ENCODE measurements at places on chromosomes 4 and X.

DNA sequence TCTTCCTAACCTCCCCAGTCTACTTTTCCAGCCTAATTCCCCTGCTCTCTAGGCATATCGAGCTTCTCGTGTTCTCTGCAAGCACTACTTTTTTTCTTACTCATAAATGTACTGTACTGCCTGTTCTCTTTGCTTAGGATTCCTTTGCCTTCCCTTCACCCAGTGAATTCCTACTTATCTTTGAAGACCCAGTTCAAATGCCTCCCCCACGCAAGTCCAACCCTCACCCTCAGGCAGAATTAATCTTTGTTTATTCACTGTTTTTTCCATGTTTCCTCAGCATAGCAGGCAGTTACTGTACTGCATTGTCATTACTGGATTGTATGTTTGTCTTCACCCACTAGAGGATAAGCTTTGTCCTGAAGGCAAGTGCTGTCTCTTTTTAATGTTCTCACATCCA, 287.7 kb downstream of the BMPR1B start:
- DNase-seq = no peak

DNA sequence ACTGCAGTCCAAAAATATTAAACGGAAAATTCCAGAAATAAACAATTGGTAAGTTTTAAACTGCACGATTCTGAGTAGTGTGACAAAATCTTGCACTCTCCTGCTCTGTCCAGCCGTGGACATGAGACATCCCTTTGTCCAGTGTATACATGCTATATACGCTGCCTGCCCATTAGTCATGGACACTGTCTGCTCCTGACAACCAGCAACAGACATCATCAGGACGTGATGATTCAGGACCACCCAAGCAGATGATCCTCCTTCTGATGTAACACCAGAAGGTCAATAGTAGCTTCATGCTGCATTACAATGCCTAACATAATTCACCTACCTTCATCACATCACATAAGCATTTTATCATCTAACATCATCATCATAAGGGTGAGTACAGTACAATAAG, 36.3 kb downstream of the ATRX start:
- DNase-seq = no peak

DNA sequence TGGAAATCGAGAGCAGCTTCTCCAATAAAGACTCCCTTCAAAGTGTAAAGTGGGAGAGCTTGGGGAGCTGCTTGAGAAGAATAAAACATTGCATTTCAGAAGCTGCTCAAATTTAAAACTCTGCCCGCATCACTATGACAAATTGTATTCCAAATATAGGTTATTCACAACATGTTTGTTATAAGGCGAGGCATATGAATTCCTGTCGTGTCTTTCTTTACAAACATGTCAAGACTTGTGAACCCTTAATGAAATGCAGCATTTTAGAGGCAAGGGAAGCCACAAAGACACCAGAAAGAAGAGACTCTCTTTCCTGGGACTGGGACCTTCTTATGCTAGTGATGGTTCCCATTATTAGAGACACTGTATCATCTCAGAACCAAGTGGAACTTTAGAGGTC, 311.2 kb downstream of the DHX15 start:
- no peak for DNase-seq

DNA sequence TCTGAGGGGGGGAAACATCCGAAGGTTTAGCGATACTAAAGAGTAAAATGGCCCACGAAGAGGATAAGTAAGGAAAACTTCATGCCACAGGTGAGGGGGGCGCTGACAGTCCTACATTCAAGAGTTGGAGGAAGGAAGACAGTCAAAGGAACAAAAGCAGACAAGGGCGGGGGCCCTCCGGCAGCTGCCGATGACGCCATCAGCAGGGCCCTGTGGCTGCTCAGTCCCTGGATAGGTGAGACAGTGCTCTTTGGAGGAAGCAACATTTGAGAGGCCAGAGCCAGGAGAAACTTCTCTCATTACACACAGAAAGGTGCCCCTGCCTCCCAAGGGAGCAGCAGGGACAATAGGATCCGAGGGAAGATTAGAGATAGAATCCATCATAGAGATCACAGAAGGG, 41.5 kb downstream of the RAB40AL start:
- no peak for DNase-seq

GRCh38 chr4:43296946-43297528, 404.5 kb downstream of the GRXCR1 start:
- no peak for DNase-seq

- no peak for DNase-seq
Measured at GRCh38 chr4:13523591-13524503, 20.5 kb downstream of the NKX3-2 start.

DNA sequence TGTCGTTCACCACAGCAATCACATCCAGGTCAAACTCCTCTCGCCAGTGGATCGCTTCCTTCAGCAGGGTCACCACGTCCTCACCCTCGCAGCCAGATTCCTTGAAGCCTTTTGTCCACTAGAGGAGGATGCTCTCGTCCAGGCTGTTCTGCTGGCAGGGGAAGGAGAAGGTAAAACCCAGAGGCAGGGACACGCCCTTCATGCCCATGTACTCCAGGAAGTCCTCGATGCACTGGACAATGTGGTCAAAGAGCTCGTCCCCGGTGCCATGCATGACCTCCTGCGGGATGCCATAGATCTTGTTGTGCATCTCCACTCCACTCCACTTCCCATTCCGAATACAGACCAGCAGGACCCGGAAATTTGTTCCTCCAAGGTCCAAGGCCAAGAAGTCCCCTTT, 152.4 kb downstream of the TENT5D start:
- DNase-seq = no peak

- DNase-seq = no peak
Measured at GRCh38 chr4:53712408-53713020, 121.2 kb upstream of the LNX1 start.

- no peak for DNase-seq
Measured at GRCh38 chrX:152901816-152902501, 4.1 kb downstream of the ZNF185 start.

DNA sequence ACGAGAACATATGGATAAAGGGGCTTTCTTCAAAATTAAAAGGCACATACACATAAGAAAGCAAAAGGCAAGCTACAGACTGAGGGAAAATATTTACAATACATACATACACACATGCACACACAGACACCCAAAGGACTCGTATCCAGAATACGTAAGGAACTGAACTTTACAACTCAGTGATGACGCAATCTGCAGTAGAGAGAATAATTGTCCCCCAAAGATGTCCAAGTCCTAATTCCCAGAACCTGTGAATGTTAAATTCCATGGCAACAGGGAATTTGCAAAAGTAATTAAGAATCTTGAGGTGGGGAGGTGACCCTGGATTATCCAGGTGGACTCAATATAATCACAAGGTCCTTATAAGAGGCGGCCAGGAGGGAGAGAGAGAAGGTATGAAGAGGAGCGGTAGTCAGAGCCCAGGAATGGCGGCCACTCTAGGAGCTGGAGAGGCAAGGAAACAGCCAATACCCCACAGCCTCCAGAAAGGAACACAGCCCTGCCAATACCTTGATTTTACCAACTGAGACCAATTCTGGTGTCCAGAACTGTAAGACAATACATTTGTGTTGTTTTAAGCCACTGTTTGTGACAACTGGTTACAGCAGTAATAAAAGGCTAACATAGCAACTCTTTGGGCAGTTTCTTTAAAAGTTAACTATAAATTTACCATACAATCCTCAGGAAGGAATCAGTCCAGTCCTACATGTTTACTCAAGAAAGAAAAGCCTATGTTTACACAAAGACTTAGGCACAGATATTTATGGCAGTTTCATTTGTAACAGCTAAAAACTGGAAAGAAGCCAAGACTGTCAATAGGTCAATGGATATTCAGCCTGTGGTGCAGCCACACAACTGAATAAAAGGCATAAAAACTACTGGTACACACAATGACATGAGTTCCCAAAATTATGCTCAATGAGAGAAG, 27.3 kb upstream of the STS start:
- DNase-seq = no peak

- DNase-seq = no peak
Measured at GRCh38 chrX:40314070-40314469, 216.3 kb upstream of the BCOR start.

GRCh38 chrX:139815771-139816170, 107.8 kb upstream of the MCF2 start:
- no peak for DNase-seq

DNA sequence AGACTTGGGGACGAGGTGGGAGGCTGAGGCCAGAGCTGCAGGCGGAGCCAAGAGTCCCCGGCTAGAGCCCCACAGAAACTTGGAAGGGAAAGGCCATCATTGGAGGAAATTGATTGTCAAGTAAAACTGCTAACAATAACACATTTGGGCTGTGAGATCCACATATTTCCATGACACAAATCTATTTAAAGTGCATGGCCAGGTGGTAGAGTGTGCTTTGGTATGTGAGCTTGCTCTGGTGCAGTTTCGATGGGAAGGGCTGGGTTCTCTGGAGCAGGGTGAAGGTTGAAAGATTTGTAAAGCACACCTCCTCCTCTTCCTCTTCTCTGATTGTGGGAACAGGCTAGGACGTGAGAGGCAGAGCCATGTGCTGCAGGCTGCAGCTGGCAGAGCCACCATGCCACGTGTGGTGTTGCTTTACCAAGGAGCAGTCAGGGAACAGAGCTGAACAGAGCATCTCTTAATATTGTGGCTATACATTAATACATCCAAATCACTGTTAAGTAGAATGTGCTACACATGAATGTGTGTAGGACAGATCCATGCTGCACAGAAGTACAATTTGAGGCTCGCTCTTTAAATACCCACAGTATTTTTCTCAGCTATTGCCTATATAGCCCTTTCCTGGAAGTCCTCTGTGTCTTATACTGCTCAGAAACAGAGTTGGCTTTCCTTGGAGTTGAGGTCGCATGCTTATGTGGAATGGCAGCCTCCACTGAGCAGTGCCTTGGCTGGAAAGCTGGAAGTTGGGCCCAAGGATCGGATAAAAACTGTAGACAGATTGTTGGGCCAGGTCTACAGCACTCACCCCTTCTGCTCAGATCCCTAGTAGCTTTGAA, 37.7 kb downstream of the FHDC1 start:
- no peak for DNase-seq

GRCh38 chr4:145878501-145879435, 59.9 kb downstream of the ZNF827 start:
- no peak for DNase-seq

GRCh38 chrX:7147978-7148854, at the start of gene PUDP:
Gene PUDP, minus strand, starts transcription at chrX:7148153. Its CDS starts 40 bp downstream, at chrX:7148113.
- DNase-seq = peak; percentile 74

DNA sequence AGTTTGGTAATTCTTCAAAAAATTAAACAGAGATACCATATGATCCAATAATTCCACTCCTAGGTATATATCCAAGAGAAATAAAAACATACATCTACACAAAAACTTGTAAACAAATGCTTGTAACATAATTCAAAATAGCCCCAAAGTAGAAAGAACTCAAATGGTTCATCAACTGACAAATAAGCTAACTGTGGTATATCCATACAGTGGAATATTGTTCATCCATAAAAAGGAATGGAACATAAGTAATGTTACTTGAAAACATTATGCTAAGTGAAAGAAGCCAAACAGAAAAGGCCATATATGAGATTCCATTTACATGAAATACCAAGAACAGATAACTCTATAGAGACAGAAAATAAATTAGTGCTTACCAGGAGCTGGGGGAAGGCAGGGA, 13.4 kb downstream of the RBBP7 start:
- DNase-seq = no peak

DNA sequence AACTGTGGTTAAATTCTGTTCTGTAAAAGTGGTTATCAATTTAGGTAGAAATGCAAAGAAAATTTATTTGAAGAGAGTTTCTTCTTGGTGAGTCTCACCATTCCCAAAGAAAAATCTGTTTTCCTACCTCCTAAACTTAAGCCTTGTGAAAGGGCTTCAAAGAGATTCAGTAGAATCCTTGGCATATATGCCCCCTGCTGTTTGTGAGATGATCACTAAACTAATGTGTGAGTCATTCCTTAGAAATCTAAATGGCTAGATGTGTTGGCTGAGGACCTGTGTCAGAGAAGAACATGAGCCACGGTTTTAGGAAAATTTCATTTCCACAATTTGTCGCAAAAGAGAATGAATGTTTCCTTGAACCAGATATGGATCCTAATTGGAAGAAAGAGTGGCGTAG, 260.9 kb downstream of the SLC7A11 start:
- DNase-seq = no peak

GRCh38 chr4:156677131-156677531, 294.5 kb downstream of the PDGFC start:
- no peak for DNase-seq

DNA sequence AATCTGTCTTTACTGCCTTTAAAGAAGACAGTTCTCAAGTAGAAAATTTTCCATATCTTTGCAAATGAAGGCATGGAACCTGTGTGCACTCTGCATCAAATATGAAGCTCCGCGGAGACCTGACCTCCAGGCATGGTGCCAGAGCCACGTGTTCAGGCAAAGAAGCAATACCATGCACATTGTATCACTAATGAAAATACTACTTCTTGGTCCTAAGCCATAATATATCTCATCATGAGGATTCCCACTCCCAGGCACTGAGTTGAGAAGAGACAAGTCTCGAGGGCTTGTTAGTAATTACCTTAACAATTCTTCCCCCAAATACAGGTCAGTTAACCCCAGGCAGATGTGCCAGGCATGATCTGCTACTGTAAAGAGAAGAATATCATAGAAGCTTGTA, 56.7 kb downstream of the PCDH19 start:
- DNase-seq = no peak

- DNase-seq = no peak
Measured at GRCh38 chr4:180335566-180335965, 1907.6 kb upstream of the TENM3 start.

DNA sequence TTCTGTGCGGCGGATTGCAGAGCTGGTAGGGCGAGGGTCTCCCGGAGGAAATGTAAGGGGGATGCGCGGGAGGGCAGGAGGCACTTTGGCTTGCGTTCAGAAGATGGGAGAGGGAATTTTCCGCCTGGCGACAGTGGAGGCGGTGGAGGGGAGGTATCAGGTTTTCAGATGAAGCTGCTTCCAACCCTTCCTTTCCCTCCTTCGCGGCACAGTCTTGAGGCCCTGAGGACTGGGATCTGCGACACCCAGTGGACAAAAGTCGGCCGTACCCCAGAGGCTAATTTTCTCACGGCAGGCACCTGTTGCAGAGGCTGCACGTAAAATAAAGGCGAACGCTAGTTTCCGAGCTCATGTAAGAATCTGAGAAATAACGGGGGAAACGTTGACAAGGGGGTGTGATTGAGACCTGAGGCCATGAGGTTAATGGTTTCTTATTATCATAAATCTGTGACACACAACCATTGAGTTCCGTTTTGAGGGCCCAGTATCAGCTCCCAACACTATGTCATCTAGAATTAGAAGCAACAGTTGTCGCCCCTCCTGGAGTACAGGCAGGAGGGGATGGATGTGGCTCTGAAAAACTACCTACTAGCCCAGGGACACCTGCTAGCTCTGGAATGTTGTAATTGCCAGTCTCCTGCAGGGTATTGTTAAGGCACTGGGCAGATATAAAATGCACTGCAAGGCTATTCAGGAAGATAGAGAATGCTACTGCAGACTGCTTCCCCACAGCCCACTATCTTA, 1.1 kb downstream of the ZCCHC18 start:
- DNase-seq = peak; percentile 8

- DNase-seq = no peak
Measured at GRCh38 chr4:158802914-158803313, 34.1 kb downstream of the FNIP2 start.

DNA sequence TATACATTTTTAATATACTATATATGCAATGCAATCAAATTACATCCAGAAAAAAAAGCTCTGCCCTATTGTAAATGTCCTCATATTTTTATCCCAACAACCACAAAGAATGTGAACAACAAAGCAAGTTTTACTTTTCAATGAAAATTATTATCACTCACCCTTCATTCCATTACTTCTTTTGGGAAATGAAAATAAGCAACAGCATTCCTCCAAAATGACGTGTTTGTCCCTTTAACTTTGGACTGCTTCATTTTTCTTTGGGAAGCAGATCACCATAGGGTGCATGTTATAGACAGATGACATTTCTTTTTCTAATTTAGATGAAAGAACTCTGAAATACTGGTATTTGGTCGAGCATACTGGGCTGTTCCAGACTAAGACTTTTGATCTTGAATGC, 667.1 kb upstream of the BOD1L1 start:
- DNase-seq = no peak

Measured in caudate nucleus (tissue), 63 donors.